Stimulated activated CD4-positive, alpha-beta T cell treated with anti-CD3 and anti-CD28 coated beads, Interleukin-1b, Interleukin-23, amount 100 ng/mL, for 1 hour (primary cell): ENCODE measurements at places on chromosomes 7 and 10.

- no peak for DNase-seq
These were observed 268.8 kb upstream of the LRGUK start for GRCh38 chr7:133858311-133858710.

- DNase-seq: no peak
These were observed 26.3 kb downstream of the ARL5B start for GRCh38 chr10:18685555-18685954.

DNA sequence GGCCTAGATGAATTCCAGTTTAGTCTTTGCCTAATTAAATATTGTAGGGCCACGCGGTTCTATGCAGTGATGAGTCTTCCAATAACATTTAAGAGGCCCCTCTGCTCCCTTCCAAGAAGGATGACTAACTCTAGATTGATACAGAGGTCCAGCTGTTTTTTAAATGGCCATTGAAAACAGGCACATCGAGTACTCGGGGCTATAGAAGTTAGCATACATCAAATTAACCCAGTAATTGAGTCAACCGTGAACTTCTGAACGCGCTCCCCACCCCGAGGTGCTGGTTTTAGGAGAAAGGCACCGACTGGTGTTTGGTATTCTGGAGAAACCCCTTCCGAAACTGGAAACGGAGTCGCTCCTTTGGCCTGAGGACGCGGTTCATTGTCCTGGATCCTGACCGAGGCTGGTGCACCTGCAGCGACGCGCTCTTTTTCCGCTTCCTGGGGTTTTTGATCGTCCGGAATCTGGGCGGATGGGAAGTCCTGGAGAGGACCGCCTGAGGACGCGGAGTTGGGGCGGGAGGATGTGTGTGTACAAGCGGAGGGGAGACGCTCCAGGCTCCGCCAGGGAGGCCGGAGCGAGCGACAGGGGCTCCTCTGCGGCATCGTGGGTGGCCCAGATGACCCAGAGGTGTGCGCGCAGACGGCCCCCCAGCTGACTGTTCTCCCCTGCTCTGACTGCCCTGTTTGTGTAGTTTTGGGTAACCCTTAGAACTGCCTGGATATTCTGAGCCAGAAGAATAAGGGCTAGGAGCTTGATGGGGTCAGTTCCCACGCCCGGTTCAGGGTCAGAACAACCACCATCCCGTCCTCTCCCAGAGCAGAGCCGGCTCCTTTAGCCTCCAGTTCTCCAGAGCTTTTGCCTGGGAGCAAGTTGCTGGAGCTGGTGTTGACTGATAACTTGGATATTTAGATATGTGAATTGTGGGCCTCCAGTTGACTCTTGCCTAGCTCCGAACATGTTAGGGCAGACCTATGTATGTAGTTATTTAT is 711 bp downstream of the FAM221A start:
- peak; percentile 12 for DNase-seq

GRCh38 chr7:69585169-69585568 is 13.1 kb upstream of the AUTS2 start:
- no peak for DNase-seq

GRCh38 chr10:61047081-61047480 is 103.1 kb upstream of the RHOBTB1 start:
- DNase-seq: no peak

DNA sequence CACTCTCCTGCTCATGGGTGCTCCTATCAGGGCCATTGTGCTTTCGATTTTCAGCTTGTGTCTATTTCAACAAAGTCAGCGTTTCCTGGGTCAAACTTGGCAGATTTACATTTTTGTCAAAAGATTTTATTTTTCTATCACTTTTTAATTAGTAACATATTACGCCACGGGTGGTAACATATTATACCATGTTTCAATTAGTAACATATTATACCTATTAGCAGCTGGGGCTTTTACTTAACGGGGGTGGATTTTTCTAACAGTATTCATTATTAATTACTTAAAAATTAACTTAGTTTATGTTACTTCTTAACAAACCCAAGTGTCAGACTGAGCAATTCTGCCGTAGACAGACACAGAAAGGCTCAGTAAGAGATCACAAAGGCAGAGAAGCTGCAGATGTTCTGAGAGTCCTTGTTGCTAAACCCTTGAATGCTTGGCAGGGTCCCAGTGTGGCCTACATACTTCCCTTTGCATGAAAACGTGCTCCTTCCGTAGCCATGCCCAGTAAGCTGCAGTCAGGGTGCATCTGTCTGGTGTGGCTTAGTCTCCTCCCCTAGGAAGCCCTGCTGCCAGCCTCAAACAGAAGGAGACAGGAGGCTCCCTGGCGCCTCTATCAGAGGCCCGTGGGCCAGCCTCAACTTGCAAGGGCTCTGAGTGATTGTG is 263.1 kb upstream of the CXCL12 start:
- no peak for DNase-seq

GRCh38 chr10:24893127-24893526 is 59.3 kb downstream of the PRTFDC1 start:
- no peak for DNase-seq

- DNase-seq: peak; percentile 26
These were observed 41.8 kb downstream of the BLNK start for GRCh38 chr10:96229568-96230030.

DNA sequence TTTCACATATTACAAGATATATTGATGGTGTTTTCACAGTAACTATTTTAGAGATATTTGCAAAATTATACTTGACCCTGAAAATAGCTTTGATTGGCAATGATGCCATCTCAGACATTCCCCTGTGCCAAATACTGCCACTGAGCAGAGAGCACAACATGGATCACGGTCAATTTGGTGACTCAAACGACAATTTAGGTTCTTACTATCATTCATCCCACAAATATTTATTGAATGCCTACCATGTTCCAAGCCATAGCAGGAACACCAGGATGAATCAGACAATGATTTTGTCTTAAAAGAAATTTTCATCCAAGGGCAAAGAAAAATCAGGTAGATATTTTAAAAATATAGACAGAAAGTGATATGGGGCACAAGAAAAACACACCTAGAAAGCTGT is 153.2 kb upstream of the ADO start:
- no peak for DNase-seq

GRCh38 chr7:3193379-3194120 is 107.5 kb upstream of the SDK1 start:
- no peak for DNase-seq

DNA sequence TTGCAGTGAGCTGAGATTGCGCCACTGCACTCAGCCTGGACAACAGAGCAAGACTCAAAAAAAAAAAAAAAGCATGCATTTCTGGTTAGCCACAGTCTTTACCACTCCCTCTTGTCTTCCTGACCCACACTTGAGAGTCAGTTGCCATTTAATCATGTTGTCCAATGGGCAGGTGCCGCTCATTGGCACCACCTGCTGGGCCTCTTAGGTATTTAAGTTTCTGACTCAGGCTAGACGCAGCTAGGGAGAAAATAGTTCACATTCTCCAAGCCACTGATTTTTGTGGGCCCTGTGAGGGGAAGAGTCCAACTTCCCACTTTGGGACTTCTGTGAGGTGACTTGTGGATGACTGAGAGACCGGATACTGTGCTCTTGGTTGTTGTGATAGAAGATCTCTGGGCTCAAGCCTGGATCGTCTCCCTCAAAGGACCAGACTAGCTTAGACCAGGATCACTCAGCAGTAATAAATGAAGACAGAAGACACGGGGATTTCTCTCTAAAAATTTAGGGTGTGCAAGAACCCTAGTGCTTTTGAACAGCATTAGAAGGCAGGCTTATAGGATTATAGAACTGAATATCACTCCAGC is 26.8 kb upstream of the SORCS3 start:
- DNase-seq: no peak

DNA sequence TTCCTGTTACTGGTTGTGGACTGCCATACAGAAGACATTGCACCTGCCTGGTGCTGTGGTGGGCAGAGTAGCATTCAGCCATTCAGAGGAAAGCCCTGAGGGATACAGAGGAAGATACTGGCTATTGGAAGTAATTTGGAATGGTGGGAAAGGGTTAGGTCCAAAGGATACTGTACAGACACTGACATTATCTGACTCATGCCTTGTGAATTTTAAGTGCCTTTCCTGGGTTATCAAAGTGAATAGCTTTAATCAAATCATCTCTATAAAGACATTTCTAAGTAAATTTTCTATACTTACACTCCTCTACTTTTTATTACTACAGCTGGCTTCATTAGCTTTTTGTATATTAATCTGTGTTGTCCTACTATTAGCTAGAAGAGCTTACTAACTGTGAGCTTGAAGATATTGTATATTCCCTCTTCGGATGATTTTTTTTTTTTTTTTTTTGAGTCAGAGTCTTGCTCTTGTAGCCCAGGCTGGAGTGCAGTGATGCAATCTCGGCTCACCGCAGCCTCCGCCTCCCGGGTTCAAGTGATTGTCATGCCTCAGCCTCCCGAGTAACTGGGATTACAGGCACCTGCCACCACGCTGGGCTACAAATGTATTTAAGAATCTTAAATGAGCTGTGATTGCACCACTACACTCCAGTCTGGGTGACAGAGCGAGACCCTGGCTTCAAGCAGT is 186.5 kb downstream of the ADK start:
- DNase-seq: no peak

DNA sequence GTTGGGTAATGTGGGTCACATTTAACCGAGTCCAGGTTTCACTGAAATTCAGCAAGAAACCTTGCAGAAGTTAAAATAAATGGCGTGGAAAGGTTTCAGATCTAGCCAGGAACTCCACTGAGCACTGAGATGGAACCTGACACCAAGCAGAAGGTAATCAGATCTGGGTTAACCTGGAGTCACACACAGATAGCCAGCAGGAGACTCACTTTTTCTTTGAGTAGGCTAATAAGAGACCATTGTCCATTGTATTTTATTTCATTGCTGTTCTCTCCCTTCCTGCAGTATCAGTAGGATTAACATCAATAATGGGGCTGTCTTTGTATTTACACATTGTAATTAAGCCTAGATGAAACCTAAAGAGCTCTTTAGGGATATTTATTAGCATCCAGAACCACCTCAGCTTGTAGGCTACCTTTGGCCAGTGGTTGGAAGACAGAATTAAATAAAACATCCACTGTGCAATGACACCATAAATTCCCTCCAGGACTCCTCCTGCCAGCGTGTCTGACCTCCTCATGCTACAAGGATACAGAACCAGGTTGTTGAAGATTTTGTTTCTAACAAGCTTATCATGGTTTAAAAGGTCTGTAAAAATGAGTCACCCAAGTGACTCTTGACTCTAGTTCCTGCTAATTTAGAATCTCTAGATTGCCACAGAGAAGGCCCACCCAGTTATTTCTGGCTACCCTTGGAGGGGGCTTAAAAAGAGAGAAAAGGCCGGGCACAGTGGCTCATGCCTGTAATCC is 151.1 kb downstream of the SORCS1 start:
- no peak for DNase-seq

DNA sequence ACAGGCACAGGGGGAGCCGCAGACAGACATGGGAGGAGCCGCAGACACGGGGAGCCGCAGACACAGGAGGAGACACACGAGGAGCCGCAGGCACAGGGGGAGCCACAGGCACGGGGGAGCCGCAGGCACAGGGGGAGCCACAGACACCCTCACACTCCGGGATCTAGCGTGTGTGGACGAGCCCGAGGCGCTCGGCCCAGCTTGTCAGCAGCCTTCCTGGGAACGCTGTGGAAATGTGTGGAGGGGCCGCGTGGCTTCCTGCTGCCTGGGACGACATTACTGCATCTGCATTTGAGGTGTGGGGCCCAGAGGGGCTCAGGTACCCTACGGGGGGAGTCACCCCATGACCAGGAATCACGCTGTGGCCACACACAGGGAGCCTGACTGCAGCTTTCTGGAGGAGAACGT is 313.2 kb downstream of the PTPRN2 start:
- DNase-seq: no peak

DNA sequence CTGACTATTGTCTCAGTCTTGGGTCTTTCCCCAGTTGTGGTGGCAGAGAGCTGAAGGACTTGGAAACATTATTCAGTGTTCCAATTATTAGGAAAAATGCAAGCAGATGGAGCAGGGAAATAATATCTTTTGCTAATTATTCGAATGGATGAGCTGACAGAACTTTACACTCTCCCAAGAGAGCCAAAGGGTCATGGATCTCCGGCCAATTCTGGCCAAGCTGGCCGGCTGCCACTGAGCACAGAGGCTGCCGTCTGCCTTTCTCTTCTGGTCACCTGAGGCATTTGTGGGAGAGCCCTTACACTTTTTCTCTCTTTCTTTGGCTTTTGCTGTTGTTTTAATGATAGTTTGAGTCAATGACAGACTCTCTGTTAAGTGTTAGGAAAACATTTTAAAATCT is 22.2 kb upstream of the CNTNAP2 start:
- no peak for DNase-seq
